ENCODE measurements at places on chromosomes 4 and X. TPM values are rescaled to one million over a fixed set of nuclear protein-coding genes. Genes with fewer than 3 reads are reported as not detected.

GRCh38 chr4:145945431-145946155 is 7.0 kb upstream of the ZNF827 start:
- DNase-seq, result no peak

DNA sequence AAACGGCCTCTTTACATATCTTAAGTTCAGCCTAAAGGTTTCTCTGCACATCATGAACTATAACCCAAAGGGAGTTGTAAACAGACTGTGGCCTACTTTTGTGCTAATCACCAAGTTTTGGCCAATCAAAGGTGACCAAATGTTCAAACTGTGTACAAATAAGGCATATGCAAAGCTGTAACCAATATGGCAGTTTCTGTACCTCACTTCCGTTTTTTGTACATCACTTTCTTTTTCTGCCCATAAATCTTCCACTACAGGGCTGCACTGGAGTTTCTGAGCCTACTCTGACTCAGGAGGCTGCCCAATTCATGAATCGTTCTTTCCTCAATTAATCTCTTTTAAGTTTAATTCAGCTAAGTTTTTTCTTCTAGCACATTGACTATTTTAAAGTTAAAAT is 318.7 kb downstream of the SLC7A11 start:
- DNase-seq, result no peak

- DNase-seq, result no peak
Measured at GRCh38 chrX:1537031-1537715, at the start of gene P2RY8. P2RY8 (minus strand) TSS chrX:1537185; CDS start chrX:1466558, 70,627 bp downstream.

- DNase-seq, result no peak
Measured at GRCh38 chr4:184329659-184330400, 112.2 kb upstream of the ENPP6 start.

GRCh38 chr4:1349359-1350168 is 2.6 kb downstream of the UVSSA start:
- no peak for DNase-seq

Gene ARX
- not detected for total RNA-seq

DNA sequence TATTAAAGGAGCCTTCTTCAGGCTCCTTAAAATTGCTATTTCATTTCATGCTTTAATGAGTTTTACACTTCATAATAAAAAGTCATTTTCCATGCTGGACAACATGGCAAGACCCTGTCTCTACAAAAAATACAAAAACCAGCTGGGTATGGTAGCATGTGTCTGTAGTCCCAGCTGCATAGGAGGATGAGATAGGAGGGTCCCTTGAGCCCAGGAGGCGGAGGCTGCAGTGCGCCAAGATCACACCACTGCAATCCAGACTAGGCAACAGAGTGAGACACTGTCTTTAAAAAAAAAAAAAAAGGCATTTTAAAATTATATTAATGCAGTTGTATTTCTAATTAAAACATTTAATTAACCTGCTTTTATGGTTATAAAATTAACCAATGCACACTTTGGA is 49.2 kb downstream of the PDS5A start:
- no peak for DNase-seq

Gene KCND1
- total RNA-seq, result 6.8 TPM

Gene CLDN34
- not detected for total RNA-seq

DNA sequence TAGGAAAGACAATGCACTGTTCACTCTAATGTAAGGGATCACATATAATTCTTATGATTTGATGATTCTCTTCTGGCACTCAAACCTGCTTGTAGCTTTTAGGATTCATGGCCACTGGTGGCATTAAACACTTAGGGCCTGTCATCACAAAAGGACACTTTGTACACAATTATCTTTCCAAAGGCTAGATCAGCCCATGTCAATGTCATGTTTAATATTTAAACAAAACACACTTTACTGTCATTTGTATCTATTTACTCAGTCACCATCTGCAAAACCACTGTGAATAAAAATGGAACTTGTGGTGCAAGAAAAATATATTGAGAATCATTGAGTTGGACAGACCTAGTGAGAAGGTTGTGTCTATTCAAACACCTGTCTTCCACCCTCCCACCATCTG is 83.6 kb upstream of the TTC29 start:
- no peak for DNase-seq

DNA sequence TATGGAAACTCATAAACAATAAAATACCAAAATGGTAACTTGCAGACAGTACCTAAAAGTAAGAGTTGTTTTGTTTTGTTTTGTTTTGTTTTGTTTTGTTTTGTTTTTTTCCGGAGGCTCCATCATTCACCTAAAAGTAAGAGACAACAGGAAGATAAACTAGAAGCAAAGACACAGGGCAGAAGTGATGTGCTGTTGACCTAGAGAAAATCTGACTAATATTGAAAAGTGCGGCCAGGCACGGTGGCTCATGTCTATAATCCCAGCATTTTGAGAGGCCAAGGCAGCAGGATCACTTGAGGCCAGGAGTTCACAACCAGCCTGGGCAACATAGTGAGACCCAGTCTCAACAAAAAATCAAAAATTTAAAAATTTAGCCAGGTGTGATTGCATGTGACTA is 5.6 kb upstream of the CENPC start:
- no peak for DNase-seq
